Left ventricle myocardium superior (tissue), 1 donor: ENCODE measurements at places on chromosomes 6 and 20.
A peak's percentile ranks its signal among the peaks of the same experiment; 100 is the strongest.

DNA sequence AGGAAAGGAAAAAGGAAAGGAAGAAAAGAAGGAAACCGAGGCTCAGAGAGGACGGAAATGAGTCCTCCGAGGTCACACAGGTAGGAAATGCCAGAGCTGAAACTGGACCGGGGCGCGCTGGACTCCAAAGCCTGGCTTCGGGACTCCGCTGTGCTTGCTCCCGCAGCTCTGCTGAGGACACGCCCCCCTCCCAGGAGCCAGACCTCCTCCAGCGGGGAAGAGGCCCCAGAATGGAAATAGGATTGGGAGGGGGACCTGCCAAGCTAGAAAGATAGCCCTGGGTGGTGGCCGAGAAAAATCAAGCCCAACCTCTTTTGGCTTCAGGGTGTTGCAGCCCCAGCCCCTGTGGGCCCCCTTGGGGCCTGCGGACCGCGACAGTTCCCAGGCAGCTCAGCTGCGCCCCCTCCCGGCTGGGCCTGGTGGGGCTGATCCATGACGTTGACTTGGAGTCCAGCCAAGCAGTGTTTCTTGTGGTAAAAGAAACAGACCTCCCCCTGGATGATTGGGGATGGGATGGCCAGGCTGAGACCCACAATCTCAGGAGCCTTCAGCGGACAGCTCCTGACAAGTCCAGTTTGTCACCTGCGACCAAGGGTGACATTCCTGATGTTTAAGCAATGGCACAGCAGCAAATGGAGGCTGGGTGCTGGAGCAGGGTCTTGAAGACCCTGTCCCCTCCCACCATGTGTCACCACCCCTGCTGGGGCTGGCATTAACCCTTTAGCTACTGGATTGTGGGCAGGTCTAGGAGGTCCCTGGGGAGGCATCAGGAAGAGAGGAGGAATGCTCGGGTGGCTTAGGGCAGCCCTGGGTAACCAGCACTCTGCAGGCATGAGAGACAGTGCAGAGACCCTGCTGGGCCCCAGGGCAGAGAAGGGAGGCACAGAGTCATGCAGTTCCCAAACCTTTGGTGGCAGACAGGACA lies 55.4 kb downstream of the RIPOR3 start:
- DNase-seq: peak; percentile 86

DNA sequence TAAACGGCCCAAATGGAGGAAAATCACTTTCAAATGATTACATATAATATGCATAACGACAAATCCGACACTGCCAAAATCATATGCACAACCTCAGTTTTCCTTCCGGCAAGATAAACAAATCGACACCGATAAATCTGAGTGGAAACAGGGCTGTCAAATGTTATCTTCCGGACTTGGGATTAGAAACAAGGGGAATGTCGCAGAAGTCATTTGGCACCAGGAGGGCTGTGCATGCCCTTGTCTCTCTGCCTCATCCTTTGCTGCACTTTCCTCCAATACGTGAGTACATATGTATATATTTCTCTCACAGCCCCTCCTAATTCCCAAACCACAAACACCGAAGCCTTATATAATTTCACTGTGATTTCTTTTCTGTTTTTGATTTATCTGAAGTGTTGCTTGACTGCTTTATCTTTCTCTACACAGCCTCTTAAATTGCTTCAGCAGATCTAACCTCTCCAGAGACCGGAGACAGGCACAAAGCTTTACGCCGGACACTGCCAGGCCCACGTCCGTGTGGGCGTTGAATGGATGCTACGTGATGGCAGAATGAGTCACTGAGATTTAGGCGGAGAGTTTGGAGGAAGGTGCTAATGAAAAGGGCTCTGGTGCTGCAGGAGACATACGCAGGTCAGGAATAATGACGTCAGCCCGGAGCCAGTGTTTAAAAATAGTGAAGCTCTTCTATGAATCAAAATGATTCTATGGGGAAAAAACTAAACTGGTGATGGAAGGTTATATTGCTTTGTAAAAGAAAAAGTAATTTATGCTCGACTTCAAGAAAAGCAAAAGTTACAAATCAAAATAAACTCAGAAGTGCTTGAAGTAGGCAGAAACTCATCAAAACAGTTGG lies 21.0 kb upstream of the PRELID3B start:
- peak; percentile 56 for DNase-seq

DNA sequence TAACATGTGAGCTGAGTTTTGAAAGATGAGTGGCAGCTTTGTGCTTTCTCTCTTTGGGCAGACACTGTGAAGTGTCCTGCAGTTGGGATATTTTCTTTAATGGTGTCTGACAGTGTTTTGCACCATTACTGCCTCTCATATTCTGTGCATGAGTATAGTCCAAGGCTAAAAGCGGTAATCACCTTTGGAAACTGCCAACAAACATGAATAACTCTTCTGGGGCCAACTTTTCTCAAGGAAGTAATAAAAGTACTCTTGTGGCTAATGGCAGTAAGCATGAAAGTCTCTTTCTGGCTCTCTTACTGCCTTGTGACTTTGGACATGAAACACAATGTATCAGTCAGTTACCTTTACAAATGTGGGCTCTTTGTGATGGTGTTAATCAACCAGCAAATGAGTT lies 91.7 kb upstream of the SOX4 start:
- DNase-seq: no peak

GRCh38 chr6:88665131-88665530 lies 298.3 kb downstream of the RNGTT start:
- DNase-seq: no peak

GRCh38 chr6:85419046-85419759 lies 30.7 kb upstream of the NT5E start:
- DNase-seq: no peak
